Neural crest cell (in vitro differentiated cells): ENCODE measurements at places on chromosomes 4 and X. TPM values are rescaled to one million over a fixed set of nuclear protein-coding genes. Genes with fewer than 3 reads are reported as not detected.

The UNC5C gene
- 6.5 and 7.8 TPM in 2 replicates for total RNA-seq

The NPY5R gene
- total RNA-seq, result 0.12 and 0.20 TPM in 2 replicates

The GAGE2A gene
- total RNA-seq, result not detected in 2 replicates

The PLP2 gene
- total RNA-seq, result 0.75 and 0.89 TPM in 2 replicates

The PDGFRA gene
- total RNA-seq, result 1.9 and 2.1 TPM in 2 replicates

The PNCK gene
- total RNA-seq, result 9.4 and 10.2 TPM in 2 replicates

The FANCB gene
- total RNA-seq, result 16.1 and 19.5 TPM in 2 replicates

The MAGEB10 gene
- not detected in 2 replicates for total RNA-seq

The TMSB15C gene
- 18.7 and 23.2 TPM in 2 replicates for total RNA-seq

The CXCL13 gene
- total RNA-seq, result not detected in 2 replicates

The RBMXL3 gene
- not detected in 2 replicates for total RNA-seq

The APEX2 gene
- 19.6 and 20.9 TPM in 2 replicates for total RNA-seq

The RAI2 gene
- total RNA-seq, result 0.63 and 0.77 TPM in 2 replicates

The NHS gene
- 10.7 TPM in 2 replicates for total RNA-seq

The NSUN7 gene
- total RNA-seq, result 4.4 and 4.7 TPM in 2 replicates

The CLDN22 gene
- total RNA-seq, result not detected in 2 replicates

The RIPPLY1 gene
- not detected in 2 replicates for total RNA-seq

The ENAM gene
- total RNA-seq, result not detected in 2 replicates

The DCAF12L1 gene
- total RNA-seq, result 0.61 and 0.89 TPM in 2 replicates

The UGT2A1 gene
- total RNA-seq, result not detected in 2 replicates

The DNAAF6 gene
- total RNA-seq, result not detected in 2 replicates

The SSX3 gene
- not detected in 2 replicates for total RNA-seq

The ATP2B3 gene
- total RNA-seq, result 0.05 and 0.11 TPM in 2 replicates

The CLDN2 gene
- not detected in 2 replicates for total RNA-seq

The ARHGAP4 gene
- total RNA-seq, result 10.2 and 10.7 TPM in 2 replicates

The MAGEA10 gene
- total RNA-seq, result not detected in 2 replicates

The FGD1 gene
- total RNA-seq, result 34.0 and 36.6 TPM in 2 replicates

The HMX1 gene
- 0.91 and 1.1 TPM in 2 replicates for total RNA-seq

The AWAT2 gene
- not detected in 2 replicates for total RNA-seq

The HTN3 gene
- total RNA-seq, result not detected in 2 replicates

The P2RY10 gene
- total RNA-seq, result not detected in 2 replicates

The PNMA5 gene
- total RNA-seq, result not detected in 2 replicates

The RADX gene
- 17.4 and 19.9 TPM in 2 replicates for total RNA-seq

The TMEM187 gene
- 8.0 and 14.0 TPM in 2 replicates for total RNA-seq

The SOD3 gene
- 0.16 and 0.32 TPM in 2 replicates for total RNA-seq

The TNIP3 gene
- not detected in 2 replicates for total RNA-seq

The ASMT gene
- 0.44 TPM in 1 of 2 replicates, not detected in the other for total RNA-seq

The TKTL2 gene
- total RNA-seq, result not detected in 2 replicates

The PPP2R2C gene
- total RNA-seq, result 0.32 and 0.35 TPM in 2 replicates

The GYPE gene
- not detected in 2 replicates for total RNA-seq

The CPE gene
- 65.2 and 68.8 TPM in 2 replicates for total RNA-seq

The RPL36A gene
- 316 and 347 TPM in 2 replicates for total RNA-seq

The TMEM271 gene
- 0.26 and 0.32 TPM in 2 replicates for total RNA-seq

The CLGN gene
- 16.1 and 19.0 TPM in 2 replicates for total RNA-seq

The HTRA3 gene
- 3.4 and 3.7 TPM in 2 replicates for total RNA-seq

The CCSER1 gene
- 9.8 and 11.9 TPM in 2 replicates for total RNA-seq

The SLC6A14 gene
- total RNA-seq, result not detected in 2 replicates
